ENCODE measurements at places on chromosomes 12 and 14.

- no peak for ATAC-seq
These were observed 40.1 kb downstream of the GALNT4 start for GRCh38 chr12:89484470-89484869.

DNA sequence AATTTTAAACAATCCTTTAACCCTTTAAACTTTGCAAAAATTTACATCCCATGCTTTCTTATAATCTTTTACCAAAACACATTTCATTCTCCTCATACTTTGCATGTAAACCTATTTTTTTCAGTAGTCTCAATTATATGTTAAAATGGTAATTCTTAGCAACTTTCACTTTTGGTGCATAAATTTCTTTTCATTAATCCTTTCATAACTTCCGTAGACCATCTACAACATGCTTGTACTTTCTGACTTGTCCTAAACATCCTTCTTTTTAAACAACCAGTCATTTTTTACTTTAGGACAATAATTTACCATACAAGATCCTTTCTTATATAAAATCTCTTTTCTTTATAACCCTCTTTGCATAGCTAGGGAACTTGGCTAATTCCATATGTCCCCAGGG lies 19.5 kb downstream of the CCDC91 start:
- ATAC-seq = no peak

DNA sequence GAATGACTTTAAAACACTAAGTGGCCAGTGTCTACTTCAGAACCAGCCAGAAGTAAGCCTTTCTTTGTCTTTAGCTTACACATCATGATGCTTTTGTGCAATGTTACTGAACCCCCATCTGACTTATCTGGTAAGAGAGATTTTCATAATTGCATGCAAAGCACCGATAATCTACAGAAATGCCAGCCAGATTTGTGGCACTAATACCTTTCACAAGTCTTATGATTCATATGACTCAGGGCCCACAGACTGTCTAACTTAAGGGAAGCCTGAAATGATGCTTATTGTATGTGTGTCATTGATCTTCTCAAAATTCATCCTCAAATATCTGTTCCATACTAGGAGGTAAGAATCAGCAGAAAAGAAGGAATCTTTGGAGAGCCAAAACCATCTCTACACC lies 18.0 kb downstream of the IGF1 start:
- no peak for ATAC-seq

GRCh38 chr14:91399868-91400640 lies 17.6 kb downstream of the CCDC88C start:
- peak; percentile 77 for ATAC-seq

- peak; percentile 43 for ATAC-seq
These were observed 26.5 kb upstream of the RCOR1 start for GRCh38 chr14:102565959-102566358.

GRCh38 chr14:96109596-96110355 lies 70.6 kb downstream of the C14orf132 start:
- ATAC-seq = no peak

DNA sequence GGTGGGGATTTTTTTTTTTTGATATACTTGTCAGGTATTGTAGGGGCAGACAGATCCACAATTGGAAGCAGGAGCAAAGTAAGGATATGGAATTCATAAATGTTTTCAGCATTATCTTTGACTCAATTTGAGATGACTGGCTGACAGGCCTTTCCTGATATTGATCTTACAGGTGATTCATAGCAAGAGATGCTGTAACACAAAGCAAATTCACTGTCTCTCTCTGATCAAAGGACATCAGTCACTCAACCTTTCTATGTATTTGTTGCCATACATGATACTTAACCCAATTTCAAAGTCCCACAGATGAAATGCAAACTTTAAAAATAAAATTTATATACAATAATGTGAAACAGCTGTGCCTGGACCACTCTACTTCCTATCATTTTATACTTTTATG lies 1506.9 kb downstream of the AACS start:
- ATAC-seq = no peak

DNA sequence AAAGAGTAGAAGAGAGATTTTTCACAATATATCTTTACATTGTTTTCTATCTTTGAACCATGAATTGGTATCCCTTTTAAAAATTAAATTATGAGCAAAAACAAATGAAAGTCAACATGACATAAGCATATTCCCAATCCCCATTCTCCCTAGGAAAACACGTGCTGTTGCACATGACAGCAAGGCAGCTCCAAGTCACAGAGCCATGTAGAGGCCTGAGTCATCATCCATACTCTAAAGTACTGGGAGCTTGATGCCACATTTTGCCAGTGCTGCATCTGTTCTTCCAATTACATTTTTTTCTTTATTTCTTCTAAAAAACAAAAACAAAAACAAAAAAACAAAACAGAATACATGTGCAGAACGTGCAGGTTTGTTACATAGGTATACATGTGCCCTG lies 115.2 kb downstream of the ITPR2 start:
- ATAC-seq = no peak

- peak; percentile 75 for ATAC-seq
These were observed 8.3 kb downstream of the TMX1 start for GRCh38 chr14:51248016-51248987.

DNA sequence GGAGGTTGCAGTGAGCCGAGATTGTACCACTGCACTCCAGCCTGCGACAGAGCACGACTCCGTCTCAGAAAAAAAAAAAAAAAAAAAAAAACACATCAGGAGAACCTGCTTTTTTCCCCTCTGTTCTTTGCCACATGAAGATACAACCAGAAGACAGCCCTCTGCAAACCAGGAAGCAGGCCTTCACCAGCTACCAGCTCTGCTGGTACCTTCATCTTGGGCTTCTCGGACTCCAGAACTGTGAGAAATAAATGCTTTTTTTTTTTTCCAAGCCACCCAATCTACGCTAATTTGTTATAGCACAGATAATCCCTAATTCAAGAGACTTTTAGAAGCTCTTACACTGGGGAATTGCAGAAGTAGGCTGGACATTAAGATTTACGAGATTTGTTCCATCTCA lies 121.2 kb downstream of the GARIN6 start:
- no peak for ATAC-seq

- ATAC-seq = no peak
These were observed 495.1 kb downstream of the EGLN3 start for GRCh38 chr14:33455654-33456345.

GRCh38 chr12:52776435-52776834 lies 710 bp downstream of the KRT76 start:
- ATAC-seq = no peak

DNA sequence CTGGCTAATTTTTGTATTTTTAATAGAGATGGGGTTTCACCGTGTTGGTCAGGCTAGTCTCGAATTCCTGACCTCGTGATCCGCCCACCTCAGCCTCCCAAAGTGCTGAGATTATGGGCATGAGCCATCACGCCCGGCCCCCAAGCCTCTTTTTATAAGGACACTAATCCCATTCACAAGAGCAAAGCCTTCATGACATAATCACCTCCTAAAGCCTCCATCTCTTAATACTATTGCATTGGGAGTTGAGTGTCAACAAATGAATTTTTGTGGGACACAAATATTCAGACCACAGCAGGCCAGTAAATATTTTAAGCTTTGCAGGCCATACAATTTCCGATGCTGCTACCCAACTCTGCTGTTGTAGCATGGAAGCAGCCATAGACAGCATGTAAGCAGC lies 10.9 kb downstream of the RNF212B start:
- ATAC-seq = no peak

GRCh38 chr14:101177301-101177971 lies 273.9 kb upstream of the RTL1 start:
- ATAC-seq = no peak

- no peak for ATAC-seq
These were observed 77.9 kb downstream of the BHLHE41 start for GRCh38 chr12:26046906-26047305.

DNA sequence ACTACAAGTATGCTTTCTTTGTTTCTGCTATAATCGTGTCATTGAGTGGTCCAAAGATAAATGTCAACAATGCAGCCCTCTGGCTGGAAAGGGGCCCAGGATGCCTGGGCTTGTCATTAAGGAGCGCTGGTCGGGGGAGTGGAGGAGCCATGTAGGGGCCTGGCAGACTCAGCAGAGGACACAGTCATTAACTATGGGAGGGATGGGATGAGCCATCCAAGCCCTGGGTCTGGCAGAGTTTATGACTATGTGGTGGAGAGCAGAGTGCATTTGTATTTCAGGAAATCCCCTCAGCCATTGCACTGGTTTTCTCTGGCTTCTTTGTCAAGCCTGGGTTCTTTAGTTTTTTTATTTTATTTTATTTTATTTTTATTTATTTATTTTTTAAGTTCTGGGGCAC lies 243.1 kb downstream of the C12orf75 start:
- ATAC-seq = no peak

DNA sequence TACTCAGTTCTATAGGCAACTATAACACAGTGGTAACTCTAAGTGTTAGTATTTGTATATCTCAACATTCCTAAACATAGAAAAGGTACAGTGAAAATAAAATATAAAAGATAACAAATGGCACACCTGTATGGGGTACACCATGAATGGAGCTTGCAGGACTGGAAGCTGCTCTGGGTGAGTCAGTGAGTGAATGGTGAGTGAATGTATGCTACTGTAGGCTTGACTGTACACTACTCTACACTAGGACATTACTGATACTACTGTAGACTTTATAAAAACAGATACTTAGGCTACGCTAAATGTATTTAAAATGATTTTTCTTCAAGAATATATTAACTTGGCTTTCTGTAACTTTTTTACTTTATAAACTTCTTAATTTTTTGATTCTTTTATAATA lies 25.5 kb downstream of the TEAD4 start:
- ATAC-seq = no peak

- no peak for ATAC-seq
These were observed 339.7 kb downstream of the PRKD1 start for GRCh38 chr14:29587761-29588470.

DNA sequence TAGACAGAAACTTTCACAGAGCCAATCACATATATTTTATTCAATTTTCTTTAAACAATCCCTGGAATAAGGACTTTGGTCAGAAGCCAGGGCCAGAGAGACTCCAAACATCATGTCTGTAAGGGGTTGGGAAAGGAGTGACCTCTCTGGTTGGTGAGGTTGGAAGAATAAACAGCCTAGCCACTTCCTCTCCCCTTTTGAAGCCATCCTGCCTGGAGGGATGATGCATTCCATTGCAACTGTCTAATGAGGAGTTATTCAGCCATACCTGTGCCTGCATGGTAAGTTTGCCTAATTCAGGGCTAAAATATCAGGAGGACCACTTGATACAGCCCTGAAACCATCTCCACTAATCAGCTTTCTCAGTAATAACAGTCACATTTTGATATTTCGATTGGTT lies 299.8 kb downstream of the KCNH5 start:
- no peak for ATAC-seq

DNA sequence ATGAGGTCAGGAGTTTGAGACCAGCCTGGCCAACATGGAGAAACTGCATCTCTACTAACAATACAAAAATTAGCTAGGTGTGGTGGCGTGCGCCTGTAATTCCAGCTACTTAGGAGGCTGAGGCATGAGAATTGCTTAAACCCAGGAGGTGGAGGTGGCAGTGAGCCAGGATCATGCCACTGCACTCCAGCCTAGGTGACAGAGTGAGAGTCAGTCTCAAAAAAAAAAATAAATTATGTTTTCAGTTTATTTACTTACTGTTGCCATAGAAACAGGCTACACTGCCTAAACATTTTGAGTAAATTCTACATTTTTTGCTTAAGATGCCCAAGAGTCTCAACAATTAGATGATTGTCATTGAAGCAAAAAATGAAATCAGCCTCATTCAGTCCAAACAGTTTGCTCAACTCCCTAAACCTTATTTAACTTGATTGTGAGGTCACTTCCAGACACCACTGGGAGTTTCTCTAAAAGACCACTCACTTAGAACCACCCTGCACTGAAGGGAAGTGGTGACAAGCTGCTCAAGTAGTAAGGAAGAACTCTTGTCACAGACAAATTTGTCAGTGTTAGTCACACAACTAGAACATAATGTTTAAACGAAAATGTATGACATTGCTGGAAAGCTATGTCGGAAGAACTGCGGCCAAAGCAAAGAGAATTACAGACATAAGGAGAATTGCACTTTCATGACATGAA lies 9.8 kb upstream of the GNPNAT1 start:
- ATAC-seq = no peak

DNA sequence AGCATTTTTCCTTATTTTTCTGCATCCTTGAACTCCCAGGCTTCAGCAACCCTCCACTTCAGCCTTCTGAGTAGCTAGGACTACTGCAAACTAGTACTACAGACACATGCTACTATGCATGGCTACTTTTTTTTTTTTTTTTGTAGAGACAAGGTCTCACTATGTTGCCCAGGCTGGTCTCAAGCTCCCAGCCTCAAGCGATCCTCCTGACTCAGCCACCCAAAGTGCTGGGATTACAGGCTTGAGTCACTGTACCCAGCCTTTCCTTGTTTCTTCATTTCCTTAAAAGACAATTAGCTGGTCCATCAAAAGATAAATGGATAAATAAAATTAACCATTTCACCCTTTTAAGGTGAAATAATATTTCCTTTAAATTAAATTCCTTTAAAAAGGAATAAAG lies 205.8 kb downstream of the SPTSSA start:
- ATAC-seq = no peak

- ATAC-seq = peak; percentile 38
These were observed 46.0 kb downstream of the SH2B3 start for GRCh38 chr12:111451649-111452129.

DNA sequence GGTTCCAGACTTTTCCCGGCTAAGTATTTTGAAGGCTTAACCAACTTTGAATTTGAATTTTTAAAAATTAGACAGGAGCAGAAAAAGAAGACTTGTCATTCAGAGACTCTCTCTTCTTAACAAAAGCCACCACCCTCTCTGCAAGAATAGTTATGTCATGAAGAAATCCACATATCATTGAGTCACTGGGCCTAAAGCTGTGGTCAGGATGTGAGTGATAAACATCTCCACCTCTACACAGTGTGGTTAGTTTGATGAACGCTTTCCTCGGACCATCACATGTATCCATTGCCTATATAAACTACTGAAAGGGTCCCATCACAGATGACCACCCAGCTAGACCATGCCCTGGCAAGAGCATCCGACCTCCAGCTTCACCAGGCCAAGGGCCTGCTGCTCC lies 226.1 kb downstream of the KSR2 start:
- no peak for ATAC-seq
